Lung microvascular endothelial cell (primary cell): ENCODE measurements at places on chromosomes 3 and 15.

- DNase-seq: no peak
These were observed 6.4 kb upstream of the SACM1L start for GRCh38 chr3:45682786-45683185.

DNA sequence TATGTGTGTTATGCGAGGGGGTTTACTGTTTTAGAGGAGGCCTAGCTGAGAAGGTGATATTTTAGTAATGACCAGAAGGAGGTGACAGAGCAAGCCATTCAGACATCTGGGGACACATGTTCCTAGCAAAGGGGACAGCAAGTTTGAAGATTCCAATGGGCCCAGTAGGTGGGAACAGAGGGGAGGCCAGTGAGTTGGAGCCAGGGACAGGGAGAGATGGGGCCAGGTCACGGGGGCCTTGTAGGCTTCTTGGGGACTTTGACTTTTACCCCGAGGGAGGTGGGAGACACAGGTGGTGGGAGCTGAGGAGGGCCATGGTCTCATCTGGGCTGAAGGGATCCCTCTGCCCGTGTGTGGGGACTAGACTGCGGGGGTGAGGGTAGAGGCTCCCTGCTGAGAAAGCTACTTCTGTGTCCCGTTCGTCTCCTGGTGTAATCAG, 72.5 kb downstream of the MGLL start:
- DNase-seq: peak; percentile 19

- DNase-seq: no peak
These were observed 199.1 kb downstream of the EPHA3 start for GRCh38 chr3:89306540-89306939.

- no peak for DNase-seq
These were observed 14.4 kb upstream of the OCA2 start for GRCh38 chr15:28113394-28114113.

DNA sequence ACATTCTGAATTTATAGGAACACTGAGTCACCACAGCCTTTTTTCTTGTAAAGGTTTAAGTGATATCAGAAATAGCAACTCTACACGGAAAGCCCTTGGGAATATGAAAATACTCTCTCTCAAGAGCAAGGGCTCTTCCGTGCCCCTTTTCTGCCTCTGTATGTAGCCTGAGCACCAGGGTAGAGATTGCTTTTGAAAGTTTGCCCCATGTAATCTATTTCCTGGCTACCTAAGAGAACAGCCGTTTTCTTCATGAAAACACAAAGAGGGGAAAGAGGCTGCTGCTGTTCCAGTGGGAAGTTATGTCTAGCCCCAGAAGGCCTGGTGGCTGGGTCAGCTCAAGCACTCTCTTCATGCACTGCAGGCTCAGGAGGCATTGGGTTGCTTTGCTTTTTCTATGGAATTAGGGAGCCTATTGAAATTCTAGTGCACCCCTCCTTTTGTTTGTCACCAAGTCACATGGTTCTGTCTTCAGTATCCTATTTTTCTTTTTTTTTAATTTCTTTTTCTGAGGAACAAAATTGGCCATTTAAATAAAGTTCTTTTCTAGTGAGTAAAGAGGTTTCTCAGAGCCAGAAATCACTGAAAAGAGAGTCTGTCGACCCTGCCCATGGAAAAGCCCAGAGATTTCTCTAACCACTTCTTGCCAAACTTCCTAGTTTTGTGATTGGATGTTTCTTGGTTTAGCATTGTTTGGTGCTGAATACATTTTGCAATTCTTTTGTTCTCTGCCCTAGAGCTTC, 39.5 kb downstream of the TIGIT start:
- DNase-seq: no peak

DNA sequence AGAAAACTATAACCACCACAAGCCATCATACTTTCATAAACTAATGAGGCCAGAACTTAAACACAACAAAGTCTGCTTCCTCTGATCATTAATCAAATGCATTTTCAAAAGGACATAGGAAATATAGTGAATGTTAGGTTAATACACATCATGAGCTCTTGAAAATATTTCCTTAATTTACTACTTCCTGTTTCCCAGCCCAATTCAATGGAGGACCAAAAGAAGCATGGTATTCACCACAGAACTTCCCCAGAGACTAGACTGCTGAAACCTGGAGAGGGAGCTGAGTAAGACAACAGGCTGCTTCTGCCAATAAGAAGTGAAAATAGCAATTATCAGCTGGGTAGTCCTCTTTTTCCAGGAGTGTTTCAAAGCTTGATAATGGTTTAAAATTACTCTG, 250.3 kb downstream of the ULK4 start:
- peak; percentile 89 for DNase-seq

- DNase-seq: no peak
These were observed 423.6 kb upstream of the MDFIC2 start for GRCh38 chr3:70736009-70736408.

- peak; percentile 42 for DNase-seq
These were observed 480.5 kb upstream of the PROK2 start for GRCh38 chr3:72265256-72266015.

- DNase-seq: peak; percentile 79
These were observed 835 bp downstream of the UBE3A start for GRCh38 chr15:25437777-25438600.

- DNase-seq: no peak
These were observed 54.4 kb upstream of the HERC1 start for GRCh38 chr15:63888146-63888545.

DNA sequence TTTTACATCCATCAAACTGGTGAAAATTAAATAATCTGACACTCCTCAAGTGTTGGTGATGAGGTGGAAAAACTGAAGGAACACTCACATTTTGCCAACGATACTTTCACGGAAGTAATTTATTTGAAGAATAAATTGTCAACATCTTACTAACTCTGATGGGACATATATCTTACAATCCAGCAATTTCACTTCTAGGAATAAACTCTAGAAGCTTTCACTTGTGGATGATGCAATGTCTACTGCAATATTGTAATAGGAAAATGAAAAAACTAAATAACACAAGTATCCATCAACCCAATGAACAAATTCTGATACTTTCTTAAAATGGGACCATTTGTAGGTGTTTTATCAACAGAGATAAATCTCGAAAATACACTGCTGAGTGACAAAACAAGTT, 16.2 kb upstream of the LIPC start:
- DNase-seq: no peak

DNA sequence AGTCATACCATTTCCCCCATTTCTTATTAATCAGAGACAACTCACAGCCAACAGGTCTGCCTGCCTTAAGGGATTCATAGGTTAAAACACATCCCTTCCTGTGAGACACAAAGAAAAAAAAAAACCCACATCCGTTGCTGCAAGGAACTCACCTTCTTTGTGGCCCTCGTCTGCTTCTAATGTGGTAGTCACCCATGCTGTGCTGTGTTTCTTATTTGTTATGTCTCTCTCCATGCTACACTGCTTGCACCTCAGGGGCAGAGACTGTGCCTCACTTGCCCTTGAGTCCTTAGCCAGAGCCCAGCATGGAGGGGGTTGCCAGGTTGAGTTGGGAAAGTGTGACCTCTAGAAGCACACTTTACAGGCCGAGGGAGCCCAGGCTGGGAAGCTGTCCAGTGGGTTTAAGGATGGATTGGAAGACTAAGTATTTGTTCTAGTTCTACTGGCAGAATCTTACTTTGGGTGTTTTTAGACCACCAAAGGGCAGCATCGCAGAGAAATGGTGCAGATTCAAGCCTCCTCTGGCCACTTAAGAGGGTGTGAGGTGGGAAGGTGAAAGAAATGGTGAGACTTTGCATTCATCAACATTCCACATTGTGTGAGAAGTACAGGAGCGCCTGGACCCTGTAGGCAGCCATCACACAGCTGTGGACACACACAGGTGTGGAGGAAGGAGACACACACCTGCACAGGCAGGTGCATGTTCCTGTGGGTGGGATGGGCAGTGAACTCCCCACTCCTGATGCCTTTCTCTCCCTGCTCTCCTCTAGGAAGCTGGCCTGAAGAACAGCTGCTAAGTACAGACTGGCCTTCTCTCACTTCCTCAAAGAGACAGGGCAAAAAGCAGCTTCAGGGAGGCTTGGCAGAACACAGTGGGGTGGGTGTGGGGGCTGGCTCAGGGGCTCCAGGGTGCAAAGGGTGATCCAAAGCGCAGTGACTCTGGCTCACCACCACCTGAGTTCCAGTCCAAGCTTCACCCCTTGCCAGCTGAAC, 48.8 kb downstream of the GLB1 start:
- DNase-seq: no peak

DNA sequence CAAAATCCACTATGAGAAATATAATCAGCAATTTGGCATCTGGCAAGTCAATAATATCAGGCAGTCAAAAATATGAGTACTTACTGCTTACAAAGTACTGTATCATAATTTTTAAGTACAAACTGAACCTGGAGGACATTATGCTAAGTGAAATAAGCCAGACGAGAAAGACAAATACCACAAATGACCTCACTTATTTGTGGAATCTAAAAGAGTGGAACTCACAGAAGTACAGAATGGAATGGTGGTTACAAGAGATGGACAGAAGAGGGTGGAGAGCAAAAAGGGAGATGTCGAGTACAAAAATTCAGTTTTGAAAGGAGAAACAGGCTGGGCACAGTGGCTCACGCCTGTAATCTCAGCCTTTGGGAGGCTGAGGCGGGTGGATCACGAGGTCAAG, 12.4 kb downstream of the PCYT1A start:
- DNase-seq: no peak

DNA sequence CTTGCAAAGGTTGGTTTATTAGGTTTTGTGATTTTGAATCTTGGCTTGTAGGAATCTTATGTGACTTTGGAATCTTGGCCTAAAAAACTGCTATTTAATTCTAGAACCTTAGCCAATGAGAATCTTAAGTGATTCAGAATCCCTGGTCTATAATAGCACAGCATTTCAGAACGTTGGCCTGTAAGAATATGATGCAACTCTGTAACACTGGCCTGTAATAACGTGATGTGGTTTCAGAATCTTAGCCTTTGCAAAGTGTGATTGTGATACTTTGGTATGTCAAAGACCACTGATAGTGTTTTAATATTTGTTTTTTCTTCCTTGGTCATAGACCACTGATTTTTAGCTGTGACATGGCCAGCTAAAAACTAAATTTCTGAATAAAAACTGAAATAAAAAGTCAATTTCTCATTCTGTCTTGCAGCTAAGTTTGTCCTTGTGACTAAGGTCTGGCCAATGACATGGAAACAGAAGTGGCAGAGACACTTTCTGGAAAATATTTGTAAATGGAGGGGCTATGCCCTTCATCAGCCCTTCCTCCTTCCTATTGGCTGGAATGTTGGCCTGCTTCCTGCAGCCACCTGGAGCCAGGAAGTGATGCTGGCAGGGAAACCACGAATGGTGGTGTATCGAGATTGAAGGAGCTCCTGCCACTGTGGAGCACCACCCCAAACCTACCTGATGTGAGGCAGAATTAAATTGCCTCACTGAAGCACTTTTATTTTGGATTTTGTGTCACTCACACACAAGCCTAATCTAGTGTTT, 42.3 kb upstream of the CORO2B start:
- no peak for DNase-seq

DNA sequence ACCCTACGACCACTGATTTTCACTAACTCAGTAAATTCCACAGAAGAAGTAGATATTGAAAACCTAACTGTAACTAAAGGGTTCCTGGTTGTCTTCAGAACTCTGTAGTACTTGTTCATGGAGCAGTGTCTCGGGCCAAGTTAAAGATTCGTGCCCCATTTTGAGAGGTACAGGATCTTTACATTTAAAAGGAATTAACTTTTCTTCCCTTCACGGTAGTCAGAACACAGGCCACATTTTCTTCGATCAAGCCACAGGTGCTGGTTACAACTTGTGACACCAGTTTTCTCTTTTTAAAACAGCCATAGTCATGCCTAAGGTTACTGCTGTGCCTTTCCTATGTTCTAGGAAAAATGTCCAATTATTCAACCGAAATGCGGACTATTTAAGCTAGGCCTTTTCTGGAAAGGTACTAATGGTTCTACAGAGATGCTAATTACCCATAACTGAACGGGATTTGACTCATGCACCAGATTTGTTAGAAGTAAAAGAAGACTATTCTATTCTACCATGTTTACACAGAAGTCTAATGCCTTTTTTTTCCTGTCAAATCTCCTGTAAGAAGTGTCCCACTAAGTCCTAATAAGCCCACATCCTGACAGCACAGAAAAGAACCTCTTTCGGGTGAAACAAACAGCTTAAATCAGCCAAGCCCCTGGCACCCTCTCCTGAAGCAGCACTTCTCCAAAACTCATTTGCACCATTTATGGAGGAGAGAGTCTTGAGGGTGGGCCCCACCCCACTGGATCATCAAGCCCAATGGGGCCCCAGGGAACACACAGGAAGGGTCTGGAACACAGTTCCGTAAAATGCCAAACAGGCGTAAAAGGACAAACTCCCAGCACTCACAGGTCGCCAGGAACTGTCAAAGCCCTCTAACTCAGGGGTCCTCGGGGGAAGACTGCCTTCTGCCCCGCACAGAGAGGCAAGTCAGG, 1.9 kb downstream of the LRIG1 start:
- DNase-seq: no peak

DNA sequence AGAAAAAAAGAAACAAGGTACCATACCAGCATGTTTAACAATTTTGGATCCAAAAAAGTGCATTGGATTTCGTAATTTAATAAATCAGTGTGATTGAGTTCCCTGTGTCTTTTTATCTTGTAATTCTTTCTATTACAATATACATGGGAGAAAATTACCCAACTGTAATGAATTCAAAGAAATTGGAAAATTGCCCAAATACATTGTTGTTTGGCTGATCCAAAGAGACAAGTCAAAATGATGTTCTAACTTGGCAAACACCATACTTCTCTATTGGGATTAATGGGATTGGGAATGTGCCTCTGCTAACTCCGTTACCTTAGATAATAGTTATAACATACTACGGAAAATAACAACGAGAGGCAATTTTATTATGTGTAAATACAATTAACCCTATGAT, 1097.1 kb downstream of the ROBO1 start:
- no peak for DNase-seq

GRCh38 chr15:42665827-42666226, 71.1 kb downstream of the CDAN1 start:
- DNase-seq: no peak

DNA sequence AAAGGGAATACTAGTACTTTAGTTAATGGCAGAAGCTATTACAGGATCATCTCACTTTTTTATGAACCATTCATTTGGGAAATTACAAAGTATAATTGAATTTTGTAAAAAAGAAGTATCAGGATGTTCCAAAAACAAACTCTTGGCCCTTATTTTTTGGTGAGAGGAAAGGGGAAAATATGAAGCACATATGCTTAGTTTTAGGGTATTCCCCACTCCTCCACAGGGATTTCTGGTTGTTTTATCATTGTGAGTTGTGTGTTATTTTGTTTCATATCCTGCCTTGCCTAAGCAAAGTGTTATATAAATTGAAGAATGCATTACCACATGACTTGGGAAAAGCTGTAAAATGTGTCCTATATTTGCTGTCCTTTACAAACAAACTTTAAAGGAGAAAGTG, 227.0 kb downstream of the FMN1 start:
- no peak for DNase-seq

GRCh38 chr15:92023965-92024364, 170.5 kb downstream of the SLCO3A1 start:
- DNase-seq: no peak

GRCh38 chr3:8491271-8492144, 10.1 kb upstream of the LMCD1 start:
- DNase-seq: no peak

GRCh38 chr3:64799606-64800005, 111.8 kb upstream of the ADAMTS9 start:
- no peak for DNase-seq
